ENCODE measurements at places on chromosomes 16 and 17.

- DNase-seq, result no peak
Observed at GRCh38 chr16:76676356-76676755, 399.2 kb downstream of the CNTNAP4 start.

DNA sequence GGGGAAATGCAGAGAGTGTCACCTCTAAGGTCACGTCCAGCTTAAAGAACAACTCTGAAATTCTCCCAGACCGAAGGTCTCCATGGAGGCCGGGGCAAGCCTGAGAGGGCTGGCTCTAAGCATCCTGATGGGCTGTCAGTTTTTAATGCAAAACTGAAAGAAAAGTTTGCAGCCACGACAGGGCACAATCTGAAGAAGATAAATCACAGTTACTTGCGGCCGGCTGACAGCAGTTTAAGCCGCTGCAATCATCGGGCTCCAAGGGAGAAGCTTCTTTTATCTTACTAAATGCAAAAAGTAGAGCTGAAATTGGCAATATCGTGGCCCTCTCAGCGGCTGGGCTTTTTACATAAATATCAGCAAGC, 168.8 kb downstream of the CYLD start:
- DNase-seq, result no peak

- no peak for DNase-seq
Observed at GRCh38 chr16:65153365-65154105, 31.7 kb upstream of the CDH11 start.

- DNase-seq, result no peak
Observed at GRCh38 chr17:79667121-79667715, 56.4 kb upstream of the RBFOX3 start.

GRCh38 chr17:31882571-31882970, 18.9 kb downstream of the UTP6 start:
- DNase-seq, result no peak

DNA sequence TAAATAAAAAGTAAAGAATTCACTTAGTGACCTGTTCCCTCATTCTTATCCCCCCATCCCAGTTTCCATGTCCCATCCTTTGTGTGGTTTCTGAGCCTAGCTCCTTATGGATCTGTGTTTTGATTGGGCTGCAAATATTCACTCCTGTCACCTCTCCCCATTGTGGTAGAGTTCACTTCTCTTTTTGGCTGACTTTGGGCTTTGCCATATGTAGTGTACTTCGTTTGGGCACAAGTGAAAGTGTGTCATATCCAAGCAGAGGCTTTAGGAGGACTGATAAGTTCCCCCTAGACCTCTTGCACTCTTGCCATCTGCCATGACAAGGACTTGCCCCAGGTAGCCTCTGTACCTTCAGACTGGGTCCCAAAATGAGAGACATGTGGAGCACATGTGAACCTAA, 13.0 kb upstream of the DHRS7B start:
- no peak for DNase-seq

GRCh38 chr16:55466209-55466608, 12.8 kb upstream of the MMP2 start:
- DNase-seq, result no peak

DNA sequence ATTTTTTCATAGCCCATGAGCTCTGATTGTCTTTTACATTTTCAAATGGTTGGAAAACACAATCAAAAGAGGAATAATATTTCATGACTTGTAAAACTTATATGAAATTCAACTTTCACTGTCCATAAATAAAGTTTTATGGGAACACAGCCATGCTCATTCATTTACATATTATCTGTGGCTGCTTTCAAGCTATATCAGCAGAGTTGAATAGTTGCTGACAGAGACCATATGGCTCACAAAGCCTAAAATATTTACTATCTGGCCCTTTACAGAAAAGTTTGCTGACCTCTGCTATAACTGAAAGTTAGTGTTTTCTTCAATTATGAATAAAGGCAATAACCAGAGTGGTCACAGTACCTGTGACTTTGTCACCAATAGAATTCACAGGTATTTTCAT, 128.2 kb upstream of the GNAO1 start:
- no peak for DNase-seq
